NCI-H510A treated with DMSO at 0.1 percent for 48 hours (cell line): ENCODE measurements at places on chromosomes 13 and 19.

GRCh38 chr13:108425056-108425455 is 155.5 kb downstream of the TNFSF13B start:
- DNase-seq = no peak

GRCh38 chr13:98253526-98253925 is 76.5 kb upstream of the RNF113B start:
- no peak for DNase-seq

- no peak for DNase-seq
Measured at GRCh38 chr19:6516018-6516658, 14.0 kb upstream of the TUBB4A start.

DNA sequence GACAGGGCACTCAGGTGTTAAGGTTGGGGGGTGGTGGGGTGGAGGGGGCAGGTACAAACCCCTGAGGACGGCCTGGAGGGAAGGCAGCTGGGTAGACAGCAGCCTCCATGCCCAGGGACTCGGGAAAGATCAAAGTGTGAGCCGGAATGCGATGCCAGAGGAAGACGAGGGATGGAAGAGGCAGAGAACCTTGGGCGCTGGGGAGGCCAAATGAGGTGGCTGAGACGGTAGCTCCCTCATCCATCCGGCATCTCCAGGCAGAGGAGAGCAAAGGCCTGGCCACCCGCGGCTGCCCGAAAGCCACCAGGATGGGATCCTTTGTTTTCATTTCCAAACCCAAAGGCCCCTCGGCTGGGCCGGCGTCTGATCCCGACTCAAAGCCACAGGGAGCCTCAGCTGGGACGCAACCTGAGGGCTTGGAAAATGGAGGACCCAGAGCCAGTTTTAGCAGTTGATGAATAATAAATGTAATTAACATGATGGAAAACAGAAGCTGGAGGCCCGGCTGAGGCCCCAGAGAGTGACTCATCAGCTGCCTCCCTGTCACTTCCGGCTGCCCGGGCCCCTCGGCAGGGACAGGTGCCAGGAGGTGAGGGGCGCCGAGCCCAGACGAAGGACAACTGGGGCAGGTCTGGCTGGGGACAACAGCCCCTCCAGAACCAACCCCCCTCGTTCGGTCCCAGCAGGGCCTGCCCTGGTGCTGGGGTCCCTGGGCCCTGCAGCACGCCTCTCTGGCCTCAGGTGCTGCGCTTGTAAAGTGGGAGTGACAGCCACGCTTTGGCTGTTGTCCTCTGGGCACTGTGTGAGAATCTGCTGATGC is 61.6 kb downstream of the CEBPG start:
- no peak for DNase-seq

DNA sequence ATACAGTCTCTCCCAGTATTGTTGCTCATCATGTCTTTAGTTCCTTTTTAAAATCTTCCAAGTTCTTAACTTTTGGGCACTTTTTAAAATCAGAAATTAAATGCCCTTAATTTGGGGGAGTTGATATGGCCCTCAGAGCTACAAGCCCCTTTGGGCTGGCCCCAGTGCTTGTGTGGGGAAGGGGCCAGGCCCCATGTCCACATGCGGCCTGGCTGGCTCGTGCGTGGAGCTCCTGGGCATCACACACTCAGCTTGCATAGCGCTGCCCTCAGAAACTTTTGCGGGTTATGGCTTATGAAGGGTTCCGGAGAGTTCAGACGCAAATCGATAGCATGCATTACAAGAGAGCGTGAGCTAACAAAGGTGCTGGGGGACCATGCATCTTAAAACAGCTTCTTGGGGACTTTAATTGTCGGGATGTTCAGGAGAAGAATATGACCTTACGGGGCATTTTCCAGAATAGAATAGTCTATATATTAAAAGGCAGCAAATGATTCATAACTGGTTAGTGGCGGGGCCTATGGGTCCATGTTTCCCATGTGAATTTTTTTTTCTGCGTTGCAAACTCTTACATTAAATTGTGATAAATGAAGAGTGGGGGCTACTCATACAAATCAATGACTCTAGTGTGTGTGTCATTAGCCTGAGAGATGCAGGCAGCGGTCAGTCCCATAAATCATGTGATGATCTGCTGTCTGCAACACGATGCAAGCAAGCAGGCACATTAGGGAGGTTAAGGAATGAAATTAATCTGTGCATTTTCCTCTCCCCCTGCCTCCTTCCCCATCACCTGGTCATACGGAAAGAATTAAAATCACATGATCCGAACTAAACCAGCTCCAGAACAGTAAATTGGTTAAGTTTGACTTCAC is 185.8 kb upstream of the TSHZ3 start:
- no peak for DNase-seq

DNA sequence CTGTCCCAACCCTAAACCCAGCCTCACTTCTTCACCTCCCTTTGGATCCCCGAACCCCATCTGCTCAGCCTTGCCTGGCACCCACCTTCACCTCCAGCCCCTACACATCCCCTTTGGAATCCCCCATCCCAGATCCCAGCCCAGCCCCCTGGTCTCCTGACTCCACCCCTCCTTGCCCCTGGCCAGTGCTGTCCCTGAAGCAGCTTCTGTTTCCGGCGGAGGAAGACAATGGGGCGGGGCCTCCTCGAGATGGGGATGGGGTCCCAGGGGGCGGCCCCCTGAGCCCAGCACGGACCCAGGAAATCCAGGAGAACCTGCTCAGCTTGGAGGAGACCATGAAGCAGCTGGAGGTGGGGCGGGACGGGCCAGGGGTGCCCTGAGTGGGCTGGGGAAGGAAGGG is 22.0 kb downstream of the ERFL start:
- DNase-seq = no peak

GRCh38 chr19:58544591-58545285 is 874 bp downstream of the TRIM28 start:
- no peak for DNase-seq

GRCh38 chr19:7292950-7293761 is 1.1 kb downstream of the INSR start:
- DNase-seq = no peak

DNA sequence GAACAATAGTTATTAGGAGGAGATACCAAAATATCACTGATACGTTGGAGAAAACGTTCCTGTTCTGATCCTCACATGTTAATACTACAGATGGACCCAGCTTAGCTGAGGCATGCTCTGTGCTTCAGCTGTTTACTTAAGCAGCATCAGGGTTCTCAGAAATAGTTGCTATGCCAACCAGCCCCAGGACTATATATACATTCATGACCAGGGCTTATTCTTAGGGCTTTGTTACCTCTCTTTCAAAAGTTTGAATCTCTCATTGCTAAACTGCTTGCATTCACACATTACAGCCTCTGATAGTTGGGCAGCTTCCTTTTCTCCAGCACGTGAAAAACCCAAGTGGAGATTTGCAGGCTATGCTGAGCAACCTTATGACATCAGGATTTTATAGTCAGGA is 800.4 kb downstream of the DIAPH3 start:
- no peak for DNase-seq

- DNase-seq = no peak
Measured at GRCh38 chr13:98312606-98313005, 135.5 kb upstream of the RNF113B start.

- DNase-seq = no peak
Measured at GRCh38 chr13:28128030-28128429, 10.3 kb upstream of the PAN3 start.

GRCh38 chr13:55219538-55219937 is 1921.2 kb upstream of the PRR20A start:
- DNase-seq = no peak

- peak; percentile 70 for DNase-seq
Measured at GRCh38 chr19:45999653-46000121, 4.4 kb downstream of the CCDC61 start.

- no peak for DNase-seq
Measured at GRCh38 chr13:94414708-94415107, 64.8 kb downstream of the DCT start.

- DNase-seq = peak; percentile 56
Measured at GRCh38 chr13:94415500-94416237, 63.8 kb downstream of the DCT start.

GRCh38 chr13:91311491-91311890 is 36.0 kb upstream of the MIR17HG start:
- DNase-seq = no peak

DNA sequence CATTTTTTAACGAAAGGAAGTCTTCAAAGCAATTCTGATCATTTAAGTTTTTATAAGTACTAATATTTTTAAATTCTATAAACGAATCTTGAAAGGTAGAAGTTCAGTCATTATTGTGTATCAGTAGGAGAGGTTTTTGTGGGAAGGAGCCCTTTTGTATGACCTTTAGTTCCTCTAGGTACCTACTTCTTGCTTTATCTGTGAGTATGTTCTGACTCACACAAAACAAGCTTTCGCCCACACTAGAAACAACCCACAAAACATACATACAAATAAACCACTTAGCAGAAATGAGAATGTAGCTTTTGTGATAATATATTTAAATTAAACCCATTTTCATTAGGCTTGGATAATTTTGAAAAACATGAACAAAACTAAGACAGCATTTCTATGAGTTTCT is 27.8 kb downstream of the ERCC5 start:
- DNase-seq = no peak

- DNase-seq = no peak
Measured at GRCh38 chr19:10769533-10770491, 51.9 kb downstream of the DNM2 start.

DNA sequence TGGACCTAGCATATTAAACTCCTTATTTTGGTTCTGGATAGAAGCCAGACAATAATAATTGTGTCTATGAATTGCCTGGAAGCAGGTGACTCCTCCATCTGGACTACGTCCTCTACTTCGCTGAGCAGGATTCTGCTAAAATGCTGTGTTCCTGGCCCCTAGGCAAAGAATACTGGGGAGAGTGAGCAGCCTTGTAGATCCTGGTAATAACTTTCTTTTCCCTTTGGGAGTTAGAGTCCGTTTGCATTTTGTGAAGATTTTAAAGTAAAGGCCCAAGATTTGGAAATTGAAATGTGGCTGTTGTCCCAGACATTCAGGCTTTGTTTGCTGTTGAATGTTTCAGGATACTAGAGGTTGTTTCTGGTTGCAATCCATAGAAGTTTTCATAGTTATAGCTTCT is 511.9 kb upstream of the KLF12 start:
- DNase-seq = no peak

- no peak for DNase-seq
Measured at GRCh38 chr13:110324026-110324749, 17.1 kb downstream of the COL4A2 start.

DNA sequence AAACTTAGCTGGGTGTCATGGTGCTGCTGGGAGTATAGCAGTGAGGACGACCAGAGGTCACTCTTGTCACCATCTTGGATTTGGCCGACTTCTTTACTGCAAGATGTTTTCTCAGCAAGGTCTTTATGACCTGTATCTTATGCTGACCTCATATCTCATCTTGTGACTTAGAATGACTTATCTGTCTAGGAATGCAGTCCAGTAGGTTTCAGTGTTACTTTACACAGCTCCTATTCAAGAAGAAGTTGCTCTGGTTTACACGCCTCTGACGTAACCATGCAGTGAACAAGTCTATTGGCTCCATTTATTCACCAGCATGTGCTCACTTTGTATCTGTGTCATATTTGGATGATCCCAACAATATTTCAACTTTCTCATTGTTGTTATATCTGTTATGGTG is 26.7 kb downstream of the ZNF850 start:
- no peak for DNase-seq

DNA sequence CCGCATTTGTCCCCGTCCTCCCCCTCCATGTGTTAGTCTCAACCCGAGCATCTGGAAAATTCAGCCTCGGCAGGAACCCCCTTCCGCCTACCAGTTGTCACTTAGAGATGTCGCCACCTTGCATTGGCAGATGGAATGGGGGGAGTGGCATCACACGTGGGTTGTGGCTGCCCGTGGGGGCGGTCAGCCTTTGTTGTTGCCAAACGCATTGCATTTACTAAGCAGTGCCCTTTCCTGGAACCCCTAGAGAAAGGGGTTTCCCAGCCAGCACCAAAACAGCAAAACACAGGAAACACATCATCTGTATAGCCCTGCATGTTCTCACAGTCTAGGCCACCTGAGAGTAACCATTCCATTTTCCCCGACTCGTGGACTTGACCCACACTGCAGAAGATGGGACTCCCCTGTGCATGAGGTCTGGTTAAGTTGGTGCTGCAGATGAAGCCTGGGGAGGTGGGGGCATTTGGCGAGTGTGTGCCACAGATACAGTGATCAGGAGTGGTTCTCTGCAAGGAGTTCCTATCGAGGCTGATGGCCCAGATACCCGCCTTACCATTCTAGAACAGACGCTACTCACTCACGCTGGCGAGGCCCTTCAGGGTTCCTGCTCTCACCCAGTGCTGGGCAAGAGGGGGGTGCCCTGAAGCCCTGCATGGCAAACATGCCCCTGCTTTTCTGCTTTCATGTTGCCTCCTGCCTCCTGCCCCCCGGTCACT is 38.3 kb downstream of the TMED1 start:
- no peak for DNase-seq

DNA sequence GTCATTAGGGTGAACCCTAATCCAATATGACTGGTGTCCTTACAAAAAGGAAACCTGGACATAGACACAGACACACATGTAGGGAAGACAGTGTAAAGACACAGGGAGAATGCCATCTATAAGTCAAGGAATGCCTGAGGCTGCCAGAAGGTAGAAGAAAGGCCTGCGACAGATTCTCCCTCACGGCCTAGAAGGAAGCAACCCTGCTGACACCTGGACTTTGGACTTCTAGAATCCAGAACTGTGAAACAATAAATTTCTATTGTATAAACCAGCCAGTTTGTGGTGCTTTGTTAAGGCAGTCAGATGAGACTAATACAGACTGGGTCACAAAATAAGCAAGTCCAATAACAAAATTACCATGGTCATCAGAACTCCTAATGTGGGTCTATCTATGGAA is 120.4 kb downstream of the ENOX1 start:
- DNase-seq = no peak

DNA sequence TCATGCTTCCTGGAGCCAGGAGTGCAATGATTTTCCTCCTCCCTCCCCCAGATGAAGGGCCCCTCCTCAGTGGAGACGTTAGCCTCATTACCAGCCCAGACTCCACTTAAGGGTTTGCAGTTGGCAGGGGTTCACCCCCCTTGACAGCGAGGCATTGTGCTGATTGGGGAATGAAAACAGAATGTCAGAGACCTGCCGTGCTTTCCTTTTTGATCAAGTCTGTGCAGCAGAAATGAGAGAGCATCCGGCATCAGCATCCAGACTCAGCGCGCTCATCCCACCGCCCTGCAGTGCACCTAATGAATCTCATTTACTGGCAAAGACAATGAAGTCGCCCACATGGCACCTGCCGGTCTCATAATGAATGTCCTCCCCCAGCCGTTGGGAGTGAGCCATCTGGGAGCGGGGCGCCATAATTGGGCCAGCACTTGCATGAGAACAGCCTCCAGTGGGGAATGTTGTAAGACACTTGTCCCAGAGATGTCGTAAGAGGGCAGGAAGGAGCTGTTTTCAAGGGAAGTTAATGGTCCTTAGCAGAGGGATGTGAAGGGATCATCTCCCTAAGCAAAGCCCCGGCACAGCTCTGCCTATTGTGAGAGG is 98.3 kb upstream of the UQCRFS1 start:
- no peak for DNase-seq

DNA sequence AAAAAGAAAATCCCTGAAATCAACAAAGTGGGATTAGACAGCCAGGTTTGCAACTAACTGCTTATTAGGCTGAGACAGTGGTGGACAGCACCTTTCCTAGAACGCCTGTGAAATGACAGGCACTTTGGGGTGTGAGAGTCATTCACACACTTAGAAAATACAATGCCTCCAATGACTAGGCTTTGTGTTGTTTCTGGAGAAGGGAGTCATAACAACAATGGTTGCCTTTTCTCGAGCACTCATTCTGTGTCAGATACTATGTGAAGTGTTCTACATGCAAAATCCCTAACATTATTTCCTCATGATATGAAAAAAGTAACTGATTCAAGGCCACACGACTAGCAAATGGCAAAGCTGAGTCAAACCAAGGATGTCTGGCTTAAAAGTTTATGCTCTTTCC is 41.2 kb downstream of the SACS start:
- no peak for DNase-seq
